Left hindlimb (tissue), 1 donor: ENCODE measurements at places on chromosomes 5 and 9.

- DNase-seq: no peak
Measured at GRCh38 chr5:79547429-79547822, 33.5 kb upstream of the HOMER1 start.

DNA sequence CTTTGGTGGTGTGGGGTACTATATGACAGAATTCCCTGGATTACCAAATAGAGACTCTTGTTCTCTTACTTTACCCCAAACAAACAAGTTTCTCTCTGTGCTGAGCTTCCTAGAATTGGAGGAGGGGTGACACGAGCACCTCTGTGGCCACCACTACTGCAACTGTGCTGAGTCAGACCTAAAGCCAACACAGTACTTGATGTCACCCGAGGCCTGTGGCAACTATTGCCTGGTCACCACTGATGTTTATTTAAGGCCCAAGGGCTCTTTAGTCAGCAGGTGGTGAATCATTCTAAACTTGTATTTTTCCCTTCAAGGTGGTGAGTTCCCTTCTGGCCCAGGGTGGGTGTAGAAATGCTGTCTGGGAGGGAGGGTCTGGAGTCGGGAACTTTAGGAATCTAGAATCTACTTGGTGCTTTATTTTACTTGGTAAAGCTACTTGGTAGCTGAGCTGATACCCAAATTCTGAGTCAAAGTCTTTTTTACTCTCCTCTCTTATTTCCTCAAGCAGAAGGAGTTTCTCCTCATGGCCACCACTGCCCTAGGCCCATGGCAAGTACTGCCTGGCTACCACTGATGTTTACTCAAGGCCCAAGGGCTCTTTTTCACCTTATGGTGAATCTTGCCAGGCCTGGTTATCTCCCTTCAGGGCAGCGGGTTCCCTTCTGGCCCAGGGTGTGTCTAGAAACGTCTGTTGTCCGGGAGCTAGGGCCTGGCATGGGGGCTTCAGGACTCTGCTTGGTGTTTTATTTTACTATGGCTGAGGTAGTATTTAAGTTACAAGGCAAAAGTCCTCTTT lies 9.8 kb downstream of the LURAP1L start:
- DNase-seq: no peak

DNA sequence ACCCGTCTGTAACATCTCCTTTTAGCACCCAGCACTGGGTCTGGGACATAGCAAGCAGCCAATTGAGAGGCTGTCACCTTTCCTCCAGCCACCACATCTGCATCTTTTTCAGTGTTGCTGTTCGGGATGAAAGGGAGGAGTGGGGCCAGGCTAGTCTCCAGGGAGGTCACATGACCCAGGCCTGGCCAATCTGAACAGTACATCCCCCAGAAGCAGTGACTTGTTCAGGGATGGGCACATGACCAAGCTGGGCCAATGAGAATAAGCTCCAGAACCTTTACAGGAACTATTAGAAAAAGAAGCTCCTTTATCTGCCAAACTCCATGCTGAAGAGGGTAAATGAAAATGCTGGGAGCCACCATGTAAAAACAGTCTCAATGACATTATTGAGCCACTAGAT lies 359.0 kb downstream of the SLIT3 start:
- DNase-seq: no peak

DNA sequence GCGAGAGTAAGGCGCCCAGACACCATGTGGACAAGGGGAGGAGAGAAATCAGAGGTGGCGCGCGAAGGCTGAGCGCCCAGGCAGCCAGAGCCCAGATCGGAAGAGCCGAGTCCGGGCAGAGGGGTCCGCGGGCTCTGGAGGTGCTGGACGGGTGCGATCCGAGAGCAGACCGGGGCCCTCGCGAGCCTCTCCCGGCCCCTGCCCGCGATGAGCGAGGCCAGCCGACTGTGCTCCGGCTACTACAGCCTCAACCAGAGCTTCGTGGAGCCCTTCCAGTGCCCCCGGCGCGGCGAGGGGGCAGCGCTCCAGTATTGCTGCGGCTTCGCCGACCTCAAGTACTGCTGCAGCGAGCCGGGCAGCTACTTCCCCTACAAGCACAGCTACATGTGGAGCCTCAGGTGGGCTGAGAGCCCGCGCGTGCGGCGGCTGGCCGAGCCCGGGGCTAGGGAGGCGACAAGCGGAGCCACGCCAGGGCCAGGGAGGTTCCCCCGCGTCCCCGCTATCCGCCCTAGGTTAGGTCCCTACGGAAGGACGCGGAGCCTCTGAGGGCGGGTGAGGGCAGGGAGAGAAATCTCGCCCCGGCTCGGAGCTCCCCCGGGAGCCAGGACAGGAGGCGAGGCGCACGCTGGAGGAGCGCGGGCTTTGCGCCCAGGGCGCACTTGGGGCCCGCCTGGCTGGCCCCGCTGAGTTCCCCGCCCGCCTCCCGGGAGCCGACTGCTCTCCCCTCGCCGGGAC lies at the start of gene SHISAL2B:
SHISAL2B (plus strand) TSS at position 87 of the 735 bp plus-strand sequence; CDS start at position 208, 121 bp downstream.
- peak; percentile 49 for DNase-seq

- DNase-seq: peak; percentile 40
Measured at GRCh38 chr5:175246242-175246888, 197.6 kb downstream of the DRD1 start.

DNA sequence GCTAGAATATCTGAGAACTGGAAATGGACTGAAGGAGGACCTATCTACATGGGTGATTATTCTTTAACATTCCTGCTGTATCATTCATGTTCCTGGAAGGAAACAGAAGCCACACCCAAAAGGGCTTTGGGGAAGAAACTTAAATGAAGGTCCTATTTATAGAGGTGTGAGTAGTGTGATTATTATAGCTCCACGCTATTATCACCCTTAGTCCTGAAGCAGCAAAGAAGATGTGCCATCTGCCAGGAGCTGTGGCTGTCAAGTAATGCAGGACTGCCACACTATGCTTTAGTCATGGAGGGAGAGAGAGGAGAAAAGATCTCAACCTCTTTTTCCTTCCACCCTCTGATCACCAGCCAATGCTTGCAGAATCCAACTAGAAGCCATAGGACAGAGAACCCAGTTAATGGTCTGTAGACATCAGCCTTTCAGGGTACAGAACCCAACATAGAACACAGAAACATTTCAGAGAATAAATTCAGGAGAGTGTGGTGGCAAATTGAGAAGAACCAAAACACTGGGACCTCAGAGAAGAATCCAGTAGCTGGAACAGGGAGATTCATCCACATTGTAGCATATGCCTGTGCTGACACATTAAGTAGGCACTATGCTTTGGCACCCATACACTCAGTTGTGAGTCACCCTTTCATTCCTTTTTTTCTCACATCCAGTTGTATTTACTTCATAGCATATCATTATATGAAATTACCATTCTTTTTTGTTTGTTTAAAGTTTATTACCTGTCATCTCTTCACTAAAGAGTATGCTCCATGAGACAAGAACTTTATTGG lies 21.0 kb upstream of the RNF180 start:
- DNase-seq: no peak

DNA sequence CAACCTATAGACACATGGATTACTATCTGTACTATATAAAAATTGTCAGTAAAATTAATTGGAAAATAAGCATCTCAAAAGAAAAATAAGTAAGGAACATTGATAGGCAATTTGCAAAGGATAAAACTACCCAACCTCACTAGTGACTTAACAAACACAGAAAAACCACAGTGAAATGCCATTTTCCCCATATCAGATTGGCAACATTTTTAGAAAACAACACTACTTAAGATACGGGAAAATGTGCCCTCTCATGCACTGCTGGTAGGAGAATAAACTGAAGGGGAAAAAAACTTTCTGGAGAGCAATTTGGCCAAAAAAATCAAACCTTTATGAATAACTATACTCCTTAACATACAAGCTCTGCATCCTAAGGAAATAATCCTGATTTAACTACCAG lies 254.0 kb downstream of the DEPDC1B start:
- no peak for DNase-seq

- DNase-seq: no peak
Measured at GRCh38 chr5:32498484-32498883, 53.9 kb upstream of the ZFR start.

- no peak for DNase-seq
Measured at GRCh38 chr9:130305381-130305780, 39.8 kb downstream of the HMCN2 start.
